ENCODE measurements at places on chromosomes 4 and X.

DNA sequence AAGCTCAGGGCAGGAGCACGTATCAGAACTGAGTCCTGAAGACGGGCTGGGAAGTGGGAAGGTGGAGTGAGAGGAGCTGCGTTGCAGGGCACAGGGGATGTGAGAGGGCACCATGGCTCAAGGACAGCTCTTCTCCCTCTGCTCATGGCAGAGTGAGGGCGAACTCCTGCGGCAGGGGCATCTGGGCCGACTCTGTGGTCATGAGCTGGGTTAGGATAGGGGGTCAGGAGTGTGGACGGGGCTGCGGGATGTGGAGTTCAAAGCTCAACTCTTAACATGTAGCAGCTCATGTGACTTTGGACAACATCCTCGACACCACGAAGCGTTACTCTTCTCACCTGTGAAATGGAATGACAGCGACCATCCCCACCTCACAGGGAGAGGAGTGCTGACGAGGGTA lies 19.4 kb upstream of the SORCS2 start:
- DNase-seq = no peak

- peak; percentile 93 for DNase-seq
These were observed at the start of gene FHIP1A for GRCh38 chr4:151408630-151409469. TSS of gene FHIP1A (plus strand) at chr4:151409176. CDS start at chr4:151566260, 157,084 bp downstream.

DNA sequence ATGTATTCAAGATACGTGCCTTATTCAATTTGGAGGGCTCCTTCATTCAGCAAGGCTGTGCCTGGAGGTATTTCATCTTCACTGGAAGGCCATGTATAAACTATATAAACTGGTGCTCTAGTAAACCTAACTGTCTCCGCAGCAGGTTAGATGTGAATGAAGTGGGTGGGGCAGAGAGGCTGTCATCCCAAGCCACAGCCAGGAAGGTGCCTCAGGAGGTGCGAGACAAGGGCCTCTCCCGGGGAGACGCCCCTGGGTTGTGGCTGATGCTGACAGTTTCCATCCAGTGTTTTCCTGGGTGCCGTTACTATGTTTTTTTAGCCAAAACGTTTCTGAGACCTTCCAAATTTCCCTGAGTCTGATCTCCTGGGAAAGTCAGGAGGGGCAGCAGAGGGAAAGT lies 221.5 kb upstream of the RPL34 start:
- DNase-seq = no peak

- no peak for DNase-seq
These were observed 43.3 kb upstream of the MAGEA8 start for GRCh38 chrX:149837639-149838038.

GRCh38 chr4:118757761-118758251 lies 72.6 kb downstream of the METTL14 start:
- no peak for DNase-seq

DNA sequence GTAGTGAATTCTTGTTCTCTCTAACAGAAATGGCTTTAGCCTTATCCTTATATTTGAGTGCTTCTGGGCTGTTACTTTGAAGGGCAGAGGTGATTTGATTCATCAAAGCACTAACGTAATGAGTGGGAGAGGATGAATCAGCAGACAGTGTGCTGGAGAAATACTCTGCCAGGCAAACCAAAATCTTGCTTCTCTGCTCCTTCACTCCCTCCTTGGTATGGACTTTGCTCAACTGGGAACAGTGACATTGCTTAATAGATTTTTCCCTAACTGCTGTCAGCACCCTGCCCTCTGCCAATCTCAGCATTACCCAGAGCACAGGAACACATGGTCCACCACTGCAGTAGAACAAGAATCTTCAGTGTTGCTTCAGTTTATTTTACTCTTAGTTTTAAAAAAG lies 56.0 kb downstream of the PDLIM5 start:
- peak; percentile 25 for DNase-seq

- no peak for DNase-seq
These were observed 485.7 kb upstream of the HS3ST1 start for GRCh38 chr4:11914406-11914805.

- peak; percentile 50 for DNase-seq
These were observed 41.0 kb upstream of the SH3RF1 start for GRCh38 chr4:169311643-169312365.

DNA sequence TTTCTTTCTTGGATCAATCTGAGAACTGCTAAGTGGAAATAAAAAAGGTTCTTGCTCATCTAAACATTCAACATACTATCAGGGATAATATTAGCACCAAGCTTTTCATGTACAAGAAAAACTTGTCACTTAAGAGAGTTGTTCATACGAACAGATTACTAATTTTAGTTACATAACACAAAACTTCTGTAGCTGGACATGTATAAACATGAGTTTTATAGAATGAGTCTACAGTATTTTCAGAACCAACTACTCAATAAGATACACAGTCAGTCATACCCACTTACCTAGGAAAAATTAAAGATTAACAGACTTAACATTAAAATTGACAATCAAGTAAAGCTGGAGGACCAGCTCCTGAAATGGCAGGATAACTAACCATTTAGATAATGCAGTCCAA lies 540.1 kb upstream of the FAM241A start:
- DNase-seq = no peak

GRCh38 chr4:83556006-83556707 lies 20.2 kb downstream of the GPAT3 start:
- no peak for DNase-seq

GRCh38 chr4:57234252-57234775 lies 124.1 kb upstream of the IGFBP7 start:
- DNase-seq = no peak

DNA sequence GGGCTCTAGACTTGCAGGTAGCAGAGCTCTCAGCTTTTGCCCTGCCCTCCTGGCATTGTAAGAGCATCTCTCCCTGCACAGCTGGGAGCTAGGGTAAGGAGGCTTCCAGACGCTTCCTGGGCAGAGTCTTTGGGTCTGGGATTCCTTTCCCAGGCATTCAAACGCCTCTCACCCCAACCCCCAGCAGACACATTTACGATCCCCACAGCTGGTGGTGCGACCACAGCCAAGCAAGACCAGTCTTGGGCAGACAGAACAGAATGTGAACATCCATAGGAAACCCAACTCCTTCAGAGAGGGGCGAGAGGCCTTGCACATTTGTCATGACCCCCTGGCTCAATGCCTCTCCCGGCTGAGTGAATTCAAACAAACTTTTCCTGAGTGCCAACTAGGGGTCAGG lies 38.1 kb upstream of the CD99L2 start:
- DNase-seq = no peak

- no peak for DNase-seq
These were observed 2254.4 kb downstream of the ARAP2 start for GRCh38 chr4:33989820-33990443.

DNA sequence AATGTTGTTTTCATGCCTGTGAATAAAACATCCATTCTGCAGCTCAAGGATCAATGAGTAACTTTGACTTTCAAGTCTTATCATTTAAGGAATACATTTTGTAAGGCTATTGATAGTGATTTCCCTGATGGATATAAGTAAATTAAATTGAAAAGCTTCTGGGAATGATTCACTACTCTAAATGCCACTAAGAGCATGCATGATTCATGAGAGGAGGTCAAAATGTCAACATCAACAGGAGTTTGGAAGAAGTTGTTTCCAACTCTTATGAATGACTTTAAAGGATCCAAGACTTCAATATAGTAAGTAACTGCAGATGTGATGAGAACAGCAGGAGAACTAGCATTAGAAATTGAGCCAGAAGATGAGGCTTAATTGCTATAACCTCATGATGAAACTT lies 1487.3 kb downstream of the PCDH7 start:
- DNase-seq = no peak

- peak; percentile 71 for DNase-seq
These were observed at the start of gene LEF1 for GRCh38 chr4:108168671-108169523. TSS of gene LEF1 (minus strand) at chr4:108168932. CDS start at chr4:108167767, 1,165 bp downstream.

DNA sequence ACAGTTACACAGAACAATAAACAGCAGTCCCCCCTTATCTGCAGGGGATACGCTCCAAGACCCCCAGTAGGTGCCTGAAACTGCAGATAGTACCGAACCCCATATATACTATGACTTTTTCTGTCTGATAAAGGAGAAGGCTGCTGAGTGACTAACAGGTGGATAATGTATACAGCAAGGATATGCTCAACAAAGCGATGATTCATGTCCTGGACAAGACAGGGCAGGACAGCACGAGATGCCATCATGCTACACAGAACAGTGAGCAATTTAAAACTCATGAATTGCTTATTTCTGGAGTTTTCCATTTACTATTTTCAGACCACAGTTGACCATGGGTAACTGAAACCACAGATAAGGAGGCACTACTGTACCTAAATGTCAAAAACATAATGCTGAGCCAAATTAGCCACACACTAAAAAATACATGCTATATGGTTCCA lies 76.1 kb downstream of the MANBA start:
- no peak for DNase-seq

GRCh38 chr4:169251291-169252235 lies 19.2 kb downstream of the SH3RF1 start:
- DNase-seq = peak; percentile 63

DNA sequence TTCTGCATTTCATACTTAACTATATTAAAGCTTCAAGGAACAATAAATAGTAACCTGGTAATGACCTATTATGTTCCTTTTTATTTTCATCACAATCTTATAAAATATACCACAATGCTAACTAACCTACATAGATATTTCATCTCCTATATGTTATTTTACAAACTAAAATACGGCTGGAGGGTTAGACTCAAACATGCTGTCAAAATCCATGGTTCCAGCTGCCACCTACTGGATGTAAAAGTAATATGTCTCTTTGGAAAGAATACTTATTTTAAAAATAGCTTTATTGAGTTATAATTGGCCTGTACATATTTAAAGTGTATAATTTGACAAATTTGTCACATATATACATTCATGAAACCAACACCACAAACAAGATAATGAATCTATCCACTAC lies 15.0 kb downstream of the RGN start:
- no peak for DNase-seq

- no peak for DNase-seq
These were observed 183.3 kb downstream of the ZIC3 start for GRCh38 chrX:137749246-137749645.

DNA sequence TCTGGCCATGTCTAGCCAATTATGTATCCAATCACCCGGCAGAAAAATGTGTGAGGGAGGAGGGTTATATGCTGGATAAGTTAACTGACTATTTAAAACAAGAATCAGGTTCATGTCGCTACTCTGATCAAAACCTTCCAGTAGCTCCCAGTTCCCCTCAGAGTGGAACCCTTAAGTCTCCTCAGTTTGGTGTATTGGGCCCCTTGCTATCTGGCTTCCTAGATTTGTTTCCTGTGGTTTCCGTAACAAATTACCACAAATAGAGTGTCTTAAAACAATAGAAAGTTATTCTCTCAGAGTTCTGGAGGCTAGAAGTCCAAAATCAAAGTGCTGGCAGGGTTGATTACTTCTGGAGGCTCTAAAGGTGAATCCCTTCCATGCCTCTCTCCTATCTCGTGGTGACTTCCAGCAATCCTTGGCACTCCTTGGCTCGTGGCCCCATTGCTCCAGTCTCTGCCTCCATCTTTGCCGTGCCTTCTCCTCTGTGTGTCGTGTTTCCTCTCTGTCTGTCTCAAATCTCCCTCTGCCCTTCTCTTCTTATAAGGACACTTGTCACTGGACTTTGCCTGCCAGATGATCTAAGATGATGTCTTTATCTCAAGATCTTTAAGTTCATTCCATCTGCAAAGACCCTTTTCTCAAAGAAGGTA lies 10.5 kb upstream of the ENPP6 start:
- no peak for DNase-seq

DNA sequence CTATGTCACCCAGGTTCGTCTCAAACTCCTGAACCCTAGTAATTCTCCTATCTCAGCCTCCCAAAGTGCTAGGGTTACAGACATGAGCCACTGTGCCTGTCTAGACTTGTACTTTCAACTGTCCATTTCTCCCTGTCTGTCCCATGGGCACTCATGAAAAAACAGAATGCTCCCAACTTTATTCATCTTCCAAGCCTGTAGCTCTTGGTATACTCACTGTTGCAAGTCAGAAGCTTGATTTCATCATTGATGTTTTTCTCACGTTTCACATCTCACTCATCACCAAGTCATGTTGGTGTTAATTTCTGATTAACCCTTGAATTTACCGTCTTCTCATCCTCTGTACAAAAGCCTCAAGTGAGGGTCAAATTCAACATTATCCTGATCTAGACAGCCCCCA lies 7.3 kb upstream of the SRP72 start:
- DNase-seq = no peak
